ENCODE measurements at places on chromosomes 4 and X.

DNA sequence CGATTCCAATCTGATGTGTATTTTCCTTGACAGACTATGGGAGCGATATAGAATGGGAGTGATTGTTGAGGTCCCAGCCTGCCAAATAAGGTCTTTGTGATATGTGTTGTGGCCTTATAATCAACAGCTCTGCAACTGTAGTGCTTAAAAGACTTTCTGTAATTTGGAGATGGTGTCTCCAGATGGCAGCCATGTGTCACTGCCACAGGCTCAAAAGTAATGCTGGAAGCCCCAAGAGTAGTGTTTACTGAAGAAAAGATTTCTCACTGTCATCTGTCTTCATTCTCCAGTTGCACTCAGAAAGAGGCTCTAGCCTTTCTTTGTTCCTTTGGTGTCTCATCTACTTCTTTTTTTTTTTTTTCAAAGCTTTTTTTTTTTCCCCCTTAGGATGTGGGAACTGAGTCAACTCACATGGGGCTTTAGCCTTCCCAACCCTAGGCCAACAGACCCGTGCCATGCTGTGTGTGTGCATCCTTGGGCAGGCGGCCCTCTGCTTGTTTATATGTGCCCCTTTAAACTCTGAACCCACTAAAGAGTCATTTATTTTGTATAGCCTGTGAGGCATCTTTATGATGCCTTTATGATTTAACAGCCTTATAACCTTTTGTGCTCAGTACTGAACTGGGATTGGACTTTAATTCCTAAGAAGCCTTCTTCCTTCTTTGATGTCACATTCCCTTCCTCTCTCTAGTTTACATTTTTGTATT is 15.6 kb downstream of the SRPX2 start:
- no peak for DNase-seq

GRCh38 chrX:150573106-150573505 is 4.7 kb downstream of the MTM1 start:
- no peak for DNase-seq

- DNase-seq: no peak
Measured at GRCh38 chr4:74608151-74608949, 163.4 kb downstream of the AREG start.

DNA sequence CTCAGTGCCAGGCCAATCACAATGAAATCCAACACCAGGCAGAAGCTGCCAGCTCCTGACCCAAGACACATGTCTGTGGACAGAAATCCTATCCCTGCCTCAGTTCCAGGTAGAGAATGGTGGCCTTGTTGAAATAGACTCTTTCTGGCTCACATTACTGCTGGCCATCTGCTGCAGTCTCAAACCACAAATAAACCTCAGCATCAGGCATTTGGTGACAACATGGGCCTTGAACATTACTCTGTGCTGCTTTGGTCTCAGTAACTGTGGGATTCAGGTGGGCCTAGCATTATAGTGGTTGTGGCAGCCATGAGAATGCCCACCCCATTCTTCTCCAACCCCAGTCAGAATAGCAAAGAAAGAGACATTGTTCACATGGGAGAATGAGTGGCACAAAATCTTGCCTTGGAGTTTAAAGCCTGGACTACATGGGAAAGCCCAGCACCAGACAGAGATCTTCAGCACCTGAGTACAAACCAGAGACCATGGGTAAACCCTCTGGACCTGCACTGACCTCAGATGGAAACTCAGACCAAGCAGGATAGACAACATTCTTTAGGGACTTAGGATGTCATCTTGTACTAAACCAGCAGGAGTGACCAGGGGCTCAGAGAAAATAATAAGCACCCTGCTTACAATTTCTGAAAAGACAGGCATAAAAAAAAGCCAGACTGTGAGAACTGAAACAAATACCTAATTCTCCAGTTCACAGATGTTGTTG is 50.4 kb upstream of the TRAM1L1 start:
- DNase-seq: no peak

DNA sequence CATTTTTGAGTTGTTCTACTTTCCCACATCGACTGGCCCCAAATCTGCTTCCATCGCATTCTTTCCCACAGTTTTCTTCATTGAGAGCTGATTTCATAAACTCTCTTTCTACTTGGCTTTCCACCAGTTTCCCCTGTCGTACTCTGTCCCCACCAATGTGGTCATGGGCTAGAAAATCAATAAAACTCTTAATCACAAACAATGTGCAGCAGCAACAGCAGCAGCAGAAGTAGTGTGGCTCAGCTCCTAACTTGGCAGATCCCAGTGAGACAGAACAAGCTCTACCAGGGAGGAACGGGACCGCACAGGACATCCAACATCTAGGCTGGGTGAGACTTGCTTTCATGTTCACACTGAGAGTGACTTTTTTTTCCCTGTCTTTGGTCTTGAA is 3.1 kb upstream of the SETD7 start:
- DNase-seq: no peak

GRCh38 chr4:171378323-171378722 is 434.9 kb upstream of the GALNTL6 start:
- DNase-seq: no peak

DNA sequence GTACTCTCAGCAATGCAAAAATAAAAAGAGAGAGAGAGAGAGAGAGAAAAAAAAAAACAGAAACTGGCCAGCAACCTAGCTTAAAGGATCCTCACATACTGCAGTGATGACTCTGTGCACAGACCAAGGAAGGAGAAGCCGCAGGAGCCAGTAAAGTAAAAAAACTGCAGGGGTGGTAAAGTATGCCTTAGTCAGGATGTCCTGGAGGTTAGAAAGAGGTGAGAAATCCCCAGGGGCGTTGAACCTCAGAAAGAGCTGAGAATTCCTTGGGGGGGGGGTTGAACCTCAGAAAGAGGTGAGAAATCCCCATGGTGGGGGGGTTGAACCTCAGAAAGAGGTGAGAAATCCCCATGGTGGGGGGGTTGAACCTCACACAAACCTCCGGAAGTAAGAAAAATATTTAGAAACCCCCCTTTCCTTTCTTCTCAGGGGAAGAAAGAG is 48.0 kb downstream of the MAGEA9 start:
- DNase-seq: no peak

- DNase-seq: no peak
Measured at GRCh38 chr4:3301450-3302172, 8.8 kb downstream of the RGS12 start.

DNA sequence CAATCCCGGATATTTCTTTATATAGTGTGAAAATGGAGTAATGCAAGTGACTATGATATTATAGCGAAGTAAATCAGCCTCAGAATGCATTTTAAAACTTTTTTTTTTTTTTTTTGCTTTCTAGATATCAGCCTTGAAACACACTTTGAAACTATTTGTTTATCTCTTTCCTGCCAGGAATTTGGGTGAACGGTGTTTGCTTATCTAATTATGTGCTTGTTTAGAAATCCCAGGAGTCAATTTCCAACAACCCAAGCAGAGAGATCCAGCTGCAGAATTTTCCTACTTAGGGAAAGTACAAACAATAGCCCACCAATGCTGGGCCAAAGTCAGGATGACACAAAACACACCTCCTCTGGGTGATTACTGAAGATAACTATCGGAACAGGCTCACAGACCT is 958.8 kb downstream of the PCDH18 start:
- peak; percentile 19 for DNase-seq

GRCh38 chr4:124937993-124938392 is 225.5 kb upstream of the ANKRD50 start:
- DNase-seq: no peak

GRCh38 chr4:11739992-11740391 is 311.3 kb upstream of the HS3ST1 start:
- DNase-seq: no peak

DNA sequence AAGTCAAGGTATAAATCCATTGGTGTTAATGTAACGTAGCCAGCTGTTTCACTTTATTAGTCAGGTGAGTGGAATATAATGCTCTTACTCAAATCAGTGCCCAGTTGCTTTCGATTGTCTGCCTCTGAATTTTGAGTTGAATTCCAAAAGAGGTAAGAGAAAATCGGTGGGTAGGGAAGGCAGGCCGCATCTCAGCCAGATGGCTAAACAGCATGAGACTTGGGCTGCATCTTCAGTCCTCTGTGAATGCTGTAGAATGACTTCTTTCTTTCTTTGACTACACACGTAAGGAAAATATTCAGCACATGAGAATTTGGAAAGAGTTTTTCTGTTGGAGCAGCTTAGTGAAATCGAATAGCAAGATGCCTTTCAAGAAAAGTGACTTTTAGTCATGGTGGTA is 49.5 kb downstream of the TSPAN7 start:
- no peak for DNase-seq

GRCh38 chr4:123786920-123787319 is 390.3 kb downstream of the SPRY1 start:
- DNase-seq: no peak

- no peak for DNase-seq
Measured at GRCh38 chr4:150570862-150571261, 11.1 kb upstream of the MAB21L2 start.

DNA sequence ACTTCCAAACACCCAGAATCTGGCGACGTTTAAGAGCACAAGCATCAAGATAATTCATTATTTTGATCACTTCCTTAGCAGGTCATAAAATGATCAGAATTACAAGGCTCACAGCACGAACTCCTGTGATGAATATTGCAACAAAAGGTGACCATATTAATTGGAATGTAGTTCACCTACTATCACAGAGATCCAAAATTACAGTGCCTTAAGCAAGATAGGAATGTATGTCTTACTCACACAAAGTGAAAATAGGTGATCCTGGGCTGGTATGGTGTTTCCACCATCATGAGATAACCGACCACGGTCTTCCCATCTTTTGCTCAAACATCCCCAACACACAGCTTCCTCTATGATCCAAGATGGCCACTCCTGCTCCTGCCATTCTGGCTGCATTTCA is 131.2 kb downstream of the SCFD2 start:
- no peak for DNase-seq

GRCh38 chr4:55553441-55554201 is 6.9 kb upstream of the CLOCK start:
- DNase-seq: no peak

DNA sequence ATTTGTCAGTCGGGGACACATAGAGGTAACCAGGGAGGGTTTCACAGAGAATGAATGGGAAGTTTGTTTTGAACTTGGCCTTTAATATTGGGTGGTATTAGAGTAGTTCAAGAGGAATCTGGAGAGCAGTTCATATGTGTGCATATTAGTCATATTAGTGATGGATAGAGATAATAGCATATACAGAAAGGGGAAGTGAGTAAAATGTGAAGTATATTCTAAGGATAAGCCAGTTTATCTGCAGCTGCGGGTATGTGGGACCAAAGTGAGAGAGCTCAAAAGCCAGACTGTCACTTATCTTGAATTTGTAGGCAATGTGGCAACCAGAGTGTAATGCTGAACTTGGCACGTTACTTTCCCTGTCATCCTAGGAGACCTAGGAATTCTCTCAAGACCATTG is 169.9 kb downstream of the AFF2 start:
- no peak for DNase-seq

- DNase-seq: no peak
Measured at GRCh38 chrX:30312858-30313257, 3.7 kb upstream of the NR0B1 start.

- DNase-seq: no peak
Measured at GRCh38 chr4:15968551-15969300, 5.8 kb upstream of the FGFBP2 start.

Measured in NCI-H345 (cell line).